Activated T-helper 1 cell treated with anti-CD3 and anti-CD28 coated beads, Interleukin-12 subunit alpha, Interleukin-12 subunit beta, Interleukin-2, Interleukin-4 antibody, amounts not matched to agents 30 ng/mL and 10 ng/mL and 1 ng/mL, durations not matched to agents 14 hours and 24 hours and 36 hours (primary cell): ENCODE measurements at places on chromosomes 6 and 20. TPM values are rescaled to one million over a fixed set of nuclear protein-coding genes. Genes with fewer than 3 reads are reported as not detected.

The SCUBE3 gene
- total RNA-seq = 0.05 TPM in 1 of 2 replicates, not detected in the other

The BACH2 gene
- total RNA-seq = 68.1 and 71.2 TPM in 2 replicates

- no peaks in the 10 kb centered on the region for H3K4me1 ChIP-seq
- no peak overlapping the region for H3K27ac ChIP-seq
- H3K36me3 ChIP-seq = no peaks in the 10 kb centered on the region
- no peak overlapping the region for H3K4me3 ChIP-seq
Measured at GRCh38 chr6:112906726-112907125, 559.6 kb downstream of the RFPL4B start.

GRCh38 chr6:102815207-102815606, 1421.7 kb downstream of the GRIK2 start:
- no peak overlapping the region for H3K27ac ChIP-seq
- H3K27me3 ChIP-seq = no peaks in the 10 kb centered on the region

DNA sequence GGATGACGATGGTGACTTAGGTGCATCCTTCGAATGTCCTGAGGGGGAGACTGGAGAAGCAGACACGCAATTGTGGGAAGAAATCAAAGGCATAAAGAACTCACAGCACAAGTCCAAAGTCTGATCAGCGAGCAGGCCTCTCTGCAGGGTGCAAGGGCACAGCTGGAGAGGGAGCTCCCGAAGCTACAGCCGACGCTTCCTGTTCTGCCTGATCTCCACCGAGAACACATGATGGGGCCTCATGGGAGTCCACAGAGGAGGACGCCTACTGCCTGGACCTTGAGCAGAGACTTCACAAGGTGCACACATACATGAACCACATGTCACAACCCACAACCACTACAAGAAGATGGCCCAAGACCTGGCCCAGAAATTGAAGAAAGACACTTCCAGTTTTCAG, 51.4 kb downstream of the RIN2 start:
- no peak overlapping the region for H3K27ac ChIP-seq
- DNase-seq = no peak
- H3K36me3 ChIP-seq = no peaks in the 10 kb centered on the region

The DPPA5 gene
- total RNA-seq = not detected in 2 replicates

DNA sequence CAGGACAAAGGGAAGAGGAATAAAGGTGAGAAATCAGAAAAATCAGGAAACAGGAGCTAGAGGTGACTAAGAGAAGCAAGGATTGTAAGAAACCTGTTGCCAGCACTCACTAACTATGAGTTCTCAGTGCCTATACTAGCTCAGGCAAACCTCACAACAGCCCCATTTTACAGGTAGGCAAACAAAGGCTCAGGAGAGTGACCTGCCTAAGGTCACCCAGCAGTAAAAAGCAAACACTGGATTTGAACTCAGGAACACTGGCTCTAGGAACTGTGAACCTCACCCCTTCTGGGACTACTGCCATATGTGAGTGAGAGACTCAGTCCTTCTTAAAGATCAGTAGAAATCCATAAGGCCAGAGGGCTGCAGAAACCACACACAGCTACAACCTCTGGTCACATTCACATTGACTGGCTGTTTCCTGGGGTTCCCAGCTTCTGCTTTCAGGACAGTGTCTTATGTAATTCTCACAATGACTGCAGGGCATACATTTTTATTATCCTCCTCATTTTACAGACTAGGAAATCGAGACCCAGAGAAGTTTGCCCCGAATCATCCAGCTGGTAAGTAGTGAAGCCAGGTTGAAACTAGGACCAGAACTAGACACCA, 80.7 kb upstream of the MAFB start:
- DNase-seq = no peak
- no peaks in the 10 kb centered on the region for H3K4me1 ChIP-seq
- H3K27me3 ChIP-seq = no peaks in the 10 kb centered on the region
- no peak overlapping the region for H3K27ac ChIP-seq
- H3K4me3 ChIP-seq = no peak overlapping the region

GRCh38 chr6:29875257-29875656, 47.6 kb downstream of the HLA-G start:
- H3K4me1 ChIP-seq = no peaks in the 10 kb centered on the region
- no peaks in the 10 kb centered on the region for H3K27me3 ChIP-seq
- no peak overlapping the region for H3K4me3 ChIP-seq
- peaks cover 2% of the 10 kb centered on the region for H3K36me3 ChIP-seq

The ZDHHC14 gene
- total RNA-seq = 14.4 and 17.9 TPM in 2 replicates

DNA sequence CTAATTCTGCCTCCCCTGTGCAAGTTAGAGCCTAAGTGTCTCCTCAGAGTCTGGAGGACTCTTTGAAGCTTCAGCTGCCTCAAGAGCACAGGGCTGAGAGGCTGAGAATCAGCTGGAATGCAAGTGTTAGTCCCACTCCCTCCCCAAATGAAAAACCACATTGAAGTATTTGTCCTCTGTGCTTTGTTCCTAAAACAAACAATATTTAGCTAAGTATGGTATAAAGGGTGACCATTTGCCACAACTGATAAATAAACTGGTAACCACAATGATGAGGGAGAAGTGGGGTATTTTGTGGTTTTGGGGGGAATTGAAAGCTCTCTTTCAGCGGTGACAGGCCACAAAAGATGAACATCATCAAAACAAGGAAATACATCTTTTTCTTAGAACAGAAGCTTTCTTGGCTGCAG, 91.7 kb upstream of the HDDC2 start:
- no peak overlapping the region for H3K4me3 ChIP-seq
- H3K4me1 ChIP-seq = peaks cover 17% of the 10 kb centered on the region
- no peak overlapping the region for H3K27ac ChIP-seq
- no peaks in the 10 kb centered on the region for H3K36me3 ChIP-seq
- H3K27me3 ChIP-seq = peaks cover 11% of the 10 kb centered on the region
- DNase-seq = no peak

GRCh38 chr6:148509800-148510581, 167.4 kb downstream of the SASH1 start:
- H3K4me1 ChIP-seq = no peaks in the 10 kb centered on the region
- H3K4me3 ChIP-seq = no peak overlapping the region
- H3K36me3 ChIP-seq = no peaks in the 10 kb centered on the region
- no peak for DNase-seq
- H3K27ac ChIP-seq = no peak overlapping the region

The GABRR1 gene
- total RNA-seq = not detected in 2 replicates

DNA sequence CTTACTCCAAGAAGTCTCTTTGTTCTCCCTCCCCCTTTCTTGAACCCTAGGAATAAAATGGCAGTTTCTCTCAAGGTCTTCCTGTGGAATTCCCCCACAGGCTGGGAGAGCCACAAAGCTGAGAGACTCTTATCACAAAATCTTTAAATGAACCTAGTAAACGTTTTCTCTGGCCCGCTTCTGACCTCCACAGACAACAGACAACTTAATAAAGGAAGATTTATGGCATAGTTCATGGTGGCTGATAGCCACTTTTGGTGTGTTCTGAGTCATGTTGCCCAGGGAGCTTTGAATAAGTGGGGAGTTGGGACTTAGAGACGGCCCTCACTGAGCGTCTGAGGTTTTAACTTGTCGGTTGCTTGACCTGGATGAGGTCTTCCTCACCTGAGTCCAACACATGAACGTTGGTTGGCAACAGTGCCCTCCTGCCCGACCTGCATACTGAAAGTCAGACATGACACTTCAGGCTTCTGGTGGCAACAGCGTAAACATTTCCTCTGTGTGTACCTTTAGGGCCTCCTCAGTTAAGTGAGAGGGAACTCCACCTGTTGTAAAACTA, 124.1 kb downstream of the FOXO3 start:
- H3K4me3 ChIP-seq = no peak overlapping the region
- H3K27me3 ChIP-seq = no peaks in the 10 kb centered on the region
- H3K27ac ChIP-seq = no peak overlapping the region
- no peak for DNase-seq
- H3K4me1 ChIP-seq = peaks cover 10% of the 10 kb centered on the region
- H3K36me3 ChIP-seq = peaks cover 8% of the 10 kb centered on the region

- no peak for DNase-seq
- no peaks in the 10 kb centered on the region for H3K4me1 ChIP-seq
- no peaks in the 10 kb centered on the region for H3K36me3 ChIP-seq
- peaks cover 13% of the 10 kb centered on the region for H3K27me3 ChIP-seq
- H3K4me3 ChIP-seq = no peak overlapping the region
- no peak overlapping the region for H3K27ac ChIP-seq
Measured at GRCh38 chr6:56605435-56605834, 37.3 kb downstream of the DST start.

DNA sequence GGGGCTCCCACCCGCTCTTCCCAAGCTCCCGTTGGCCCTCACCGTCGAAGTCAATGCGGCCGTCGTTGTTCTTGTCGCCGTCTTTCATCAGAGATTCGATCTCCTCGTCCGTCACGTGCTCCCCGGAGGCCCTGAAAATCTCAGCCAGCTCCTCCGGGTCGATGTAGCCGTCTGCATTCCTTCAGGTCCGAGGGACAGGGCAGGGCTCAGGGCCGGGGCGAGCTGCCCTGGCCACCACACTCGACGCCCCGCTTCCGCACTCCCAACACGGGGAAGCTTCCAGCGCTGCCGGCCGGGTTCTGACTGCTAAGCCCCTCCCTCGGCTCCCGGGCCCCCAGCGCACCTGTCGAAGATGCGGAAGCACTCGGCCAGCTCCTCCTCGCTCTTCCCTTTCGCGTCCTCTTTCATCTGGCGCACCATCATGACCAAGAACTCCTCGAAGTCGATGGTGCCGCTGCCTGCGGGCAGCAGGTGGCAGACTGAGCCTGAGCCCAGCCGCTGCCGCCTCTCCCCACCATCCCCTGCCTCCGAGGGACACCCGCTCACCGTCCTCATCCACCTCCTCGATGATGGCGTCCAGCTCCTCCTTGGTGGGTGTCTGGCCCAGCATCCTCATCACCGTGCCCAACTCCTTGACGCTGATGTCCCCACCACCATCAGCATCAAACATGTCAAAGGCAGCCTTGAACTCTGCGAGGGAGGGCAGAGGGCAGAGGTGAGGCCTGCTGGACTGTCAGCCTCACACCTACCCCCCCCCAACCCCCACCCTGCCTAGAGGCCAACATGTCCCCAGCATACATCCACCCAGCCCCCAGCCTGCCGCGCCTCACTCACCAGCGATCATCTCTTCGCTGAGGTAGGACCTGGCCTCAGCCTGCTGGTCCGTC, 2.9 kb downstream of the TNNC2 start:
- H3K4me1 ChIP-seq = peaks cover 23% of the 10 kb centered on the region
- peaks cover 37% of the 10 kb centered on the region for H3K27me3 ChIP-seq
- H3K27ac ChIP-seq = no peak overlapping the region
- H3K36me3 ChIP-seq = peaks cover 1% of the 10 kb centered on the region
- H3K4me3 ChIP-seq = peak overlapping the region; percentile 68
